ENCODE measurements at places on chromosomes 3 and 15.

DNA sequence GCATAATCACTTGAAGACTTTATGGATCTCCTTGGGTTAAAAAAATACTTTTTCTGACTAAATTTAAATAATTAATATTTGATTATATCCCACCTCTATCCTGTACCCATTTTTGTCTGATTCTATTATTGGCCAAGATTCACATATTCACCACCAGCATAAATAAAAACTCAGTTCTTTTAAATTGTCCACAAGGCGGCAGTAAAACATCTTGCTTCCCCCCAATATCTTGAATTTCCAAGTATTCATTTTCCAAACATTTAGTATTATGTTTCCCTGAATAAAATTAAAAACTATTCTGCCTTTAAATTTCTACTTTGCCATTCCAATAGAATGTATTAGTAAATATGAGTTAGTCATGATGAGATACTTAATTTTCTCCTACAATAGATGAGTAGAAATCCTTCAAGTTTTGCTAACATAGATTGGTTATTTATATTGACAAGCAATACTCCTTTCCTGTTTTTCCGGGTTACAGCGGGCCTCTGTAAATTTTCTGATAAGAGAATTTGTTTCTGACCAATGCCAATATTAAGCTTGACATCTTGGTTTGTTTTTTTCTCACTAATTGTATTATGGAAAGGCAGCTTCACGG lies 218.7 kb upstream of the MDFIC2 start:
- no peak for DNase-seq

- DNase-seq = no peak
Observed at GRCh38 chr3:141505166-141505565, 18.3 kb downstream of the RASA2 start.

GRCh38 chr3:127534564-127534963 lies 56.0 kb downstream of the TPRA1 start:
- no peak for DNase-seq

- no peak for DNase-seq
Observed at GRCh38 chr3:41244620-41245336, 45.5 kb downstream of the CTNNB1 start.

- DNase-seq = no peak
Observed at GRCh38 chr3:45923755-45924154, 19.5 kb upstream of the CXCR6 start.

DNA sequence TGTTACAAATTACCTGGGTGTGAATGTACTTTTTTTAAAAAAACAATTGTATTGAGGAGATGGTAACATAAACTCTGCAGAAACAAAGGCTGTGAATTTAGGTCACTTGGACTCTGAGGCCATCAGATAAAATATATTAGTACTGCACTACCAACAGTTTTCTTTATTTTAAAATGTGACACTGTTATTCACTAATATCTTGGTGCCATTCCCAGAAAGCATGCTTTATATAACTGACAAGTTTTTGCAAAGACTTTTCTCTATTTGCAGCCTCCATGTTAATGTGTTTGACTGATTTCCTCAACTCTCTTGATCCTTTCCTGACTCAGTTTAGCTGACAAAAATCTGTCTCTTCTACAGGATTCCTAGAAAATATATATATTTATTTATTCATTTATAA lies 26.5 kb upstream of the ACTL6A start:
- DNase-seq = no peak

GRCh38 chr3:188788621-188789081 lies 383.1 kb upstream of the TPRG1 start:
- DNase-seq = no peak

DNA sequence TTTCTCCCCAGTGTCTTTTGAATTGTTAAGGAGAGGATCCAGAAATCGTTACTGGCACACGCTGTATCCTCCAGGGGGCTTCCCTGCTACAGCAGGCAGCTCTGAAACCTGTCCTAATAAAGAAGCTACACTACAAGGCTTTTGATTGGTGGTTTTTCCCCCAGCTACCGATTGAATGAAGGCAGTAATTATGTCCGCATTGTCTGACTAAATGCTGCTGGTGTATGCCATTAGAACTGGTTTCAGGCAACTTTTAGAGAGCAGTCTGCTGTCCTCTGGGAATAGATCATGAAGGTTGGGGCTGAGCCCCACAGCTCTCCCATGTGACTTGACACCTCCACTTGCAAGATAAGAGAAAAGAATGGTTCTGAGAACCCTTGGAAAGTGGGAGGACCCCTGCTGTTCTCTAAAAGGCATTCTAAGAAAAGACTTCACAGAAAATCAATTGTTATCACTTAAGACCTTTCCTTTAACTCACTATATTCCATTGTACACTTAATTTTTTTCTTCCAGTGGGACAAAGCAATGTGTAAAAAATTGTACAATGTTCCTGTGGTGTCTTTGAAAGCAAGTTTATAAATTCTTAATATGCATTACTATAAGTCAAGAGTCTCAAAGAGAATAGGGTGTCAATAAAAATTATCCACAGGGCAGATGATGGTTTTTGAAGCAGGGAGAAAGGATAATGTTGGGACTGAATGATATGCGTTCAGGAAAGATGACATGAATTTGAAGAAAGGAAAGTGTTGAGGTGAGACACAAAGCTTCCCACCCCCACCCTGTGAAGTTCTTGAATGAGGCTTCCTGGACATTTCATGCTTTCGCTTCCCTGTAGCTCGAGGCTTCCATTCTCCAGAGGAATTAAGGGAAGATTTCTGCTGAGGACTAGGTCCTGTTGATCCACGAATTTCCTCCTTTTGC lies 53.0 kb upstream of the DAZL start:
- DNase-seq = peak; percentile 20

Data from WTC11 (cell line).